ENCODE measurements at places on chromosomes 12 and 14.

GRCh38 chr14:80275208-80275850, 64.0 kb upstream of the DIO2 start:
- no peak for DNase-seq

DNA sequence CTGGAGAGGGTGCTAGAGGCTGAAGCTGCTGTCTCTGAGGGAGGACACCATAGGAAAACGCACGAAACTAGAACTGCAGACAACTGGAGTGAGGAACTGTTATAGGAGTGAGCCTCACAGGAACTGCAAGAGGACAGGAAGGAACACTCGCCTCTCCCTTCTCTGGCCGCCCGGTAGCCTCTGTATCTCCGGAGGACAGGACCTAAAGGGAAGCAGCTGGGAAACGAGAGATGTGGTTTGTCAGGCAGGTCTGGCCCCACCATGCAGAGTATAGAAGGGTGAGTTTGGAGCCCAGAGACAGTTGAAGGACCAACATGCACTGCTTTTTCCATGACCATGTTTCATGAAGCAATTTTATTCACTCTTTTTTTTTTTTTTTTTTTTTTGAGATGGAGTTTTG, 127.3 kb downstream of the EFCAB11 start:
- DNase-seq = no peak

DNA sequence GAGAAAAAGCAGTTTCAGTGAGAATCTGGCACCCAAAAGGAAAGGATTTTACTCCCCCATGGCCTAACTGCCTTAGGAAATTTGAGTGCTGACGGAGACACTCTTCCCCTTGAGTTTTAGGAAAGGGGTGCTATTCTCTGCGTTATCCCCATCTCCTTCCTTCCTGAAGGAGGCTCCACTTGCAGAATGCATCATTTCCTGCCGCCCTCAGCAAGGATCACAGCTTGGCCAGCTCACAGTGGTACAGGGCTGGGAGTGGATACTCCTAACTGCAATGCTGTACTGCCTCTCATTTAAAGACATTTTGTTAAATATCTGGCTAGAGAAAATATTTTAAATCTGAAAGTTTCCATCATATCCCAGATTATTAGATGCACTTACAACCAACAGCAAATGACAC, 33.0 kb downstream of the RDH12 start:
- no peak for DNase-seq

GRCh38 chr12:76876696-76877229, 2.1 kb downstream of the CSRP2 start:
- no peak for DNase-seq

- DNase-seq = no peak
Measured at GRCh38 chr14:104676694-104677511, 12.5 kb upstream of the INF2 start.

DNA sequence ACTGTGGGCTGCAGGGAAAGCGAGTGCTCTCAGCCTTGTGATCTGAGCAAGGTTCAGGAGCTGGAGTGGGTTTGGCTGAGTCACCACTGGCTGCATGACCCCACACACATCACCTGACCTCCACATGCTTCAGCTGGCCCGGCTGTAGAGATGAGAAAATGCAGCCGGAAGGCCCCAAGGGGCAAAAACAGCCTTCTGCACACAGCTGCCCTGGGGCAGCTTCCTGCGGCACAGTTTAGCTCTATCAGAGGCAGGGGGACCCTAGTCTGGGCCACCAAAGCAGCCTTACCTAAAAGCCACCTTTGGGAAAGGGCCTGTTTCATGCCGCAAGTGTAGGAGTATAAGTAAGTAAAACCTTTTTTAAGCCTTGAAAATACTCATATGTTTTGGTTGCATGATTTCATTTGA, 123.3 kb downstream of the SSPN start:
- DNase-seq = no peak

GRCh38 chr12:22899184-22899583, 274.2 kb downstream of the ETNK1 start:
- no peak for DNase-seq

- peak; percentile 25 for DNase-seq
Measured at GRCh38 chr12:52010692-52011601, 4.2 kb downstream of the TAMALIN start.

DNA sequence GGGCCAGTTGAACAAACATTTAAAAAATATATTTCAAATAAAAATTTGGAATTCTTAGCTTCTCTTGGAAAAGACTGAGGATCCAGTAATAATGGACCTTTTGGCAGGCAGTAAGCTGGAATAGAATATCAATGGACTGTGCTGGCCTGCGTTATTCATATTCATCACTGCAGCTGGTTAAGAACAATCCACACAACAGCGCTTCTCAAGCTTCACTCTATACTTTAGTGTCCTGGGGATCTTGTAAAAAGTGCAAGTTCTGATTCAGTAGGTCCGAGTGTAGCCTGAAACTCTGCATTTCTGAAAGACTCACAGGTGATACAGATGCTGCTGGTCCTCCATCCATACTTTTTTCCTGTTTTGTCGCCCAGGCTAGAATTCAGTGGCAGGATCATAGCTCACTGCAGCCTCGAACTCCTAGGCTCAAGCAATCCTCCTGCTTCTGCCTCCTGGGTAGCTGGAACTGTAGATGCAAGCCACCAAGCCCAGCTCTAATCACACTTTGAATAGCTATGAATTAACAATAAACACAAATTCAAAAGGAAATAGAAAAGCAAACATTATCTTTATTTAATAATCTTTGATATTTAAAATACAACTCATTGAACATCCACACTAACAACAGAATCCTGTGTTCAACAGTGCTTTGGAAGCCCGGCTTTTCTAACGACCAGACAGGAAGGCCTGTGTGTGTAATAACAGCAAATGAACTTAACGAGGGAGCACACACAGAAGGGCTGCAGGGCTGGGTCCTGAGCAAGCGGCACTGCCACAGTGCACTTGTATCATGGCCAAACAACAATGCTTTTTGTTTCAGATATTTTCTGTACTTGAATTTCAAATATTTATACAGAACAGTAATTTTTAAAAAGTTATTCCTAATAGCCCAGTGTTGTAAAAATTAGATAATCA, 18.4 kb upstream of the TRIP11 start:
- no peak for DNase-seq

DNA sequence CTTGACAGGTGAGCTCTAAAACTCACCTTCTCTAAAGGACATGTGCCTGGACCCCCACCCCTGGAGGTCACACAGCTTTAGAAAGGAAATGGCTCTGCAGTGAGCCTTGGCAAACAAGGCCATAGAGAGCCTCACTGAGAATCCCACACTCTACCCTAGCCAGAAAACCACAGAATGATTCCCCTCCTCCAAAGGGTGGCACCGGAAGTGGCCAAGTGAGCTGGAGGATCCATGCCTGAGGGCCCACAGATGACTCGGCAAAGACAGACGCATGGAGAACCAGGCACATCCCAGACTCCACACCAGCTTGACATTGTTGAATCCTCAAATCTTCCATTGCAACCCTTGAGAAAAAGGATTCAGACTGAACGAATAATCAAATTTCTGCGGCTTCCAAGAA, 54.2 kb upstream of the PTHLH start:
- DNase-seq = peak; percentile 36

- peak; percentile 50 for DNase-seq
Measured at GRCh38 chr12:119229837-119230236, 51.1 kb downstream of the HSPB8 start.

DNA sequence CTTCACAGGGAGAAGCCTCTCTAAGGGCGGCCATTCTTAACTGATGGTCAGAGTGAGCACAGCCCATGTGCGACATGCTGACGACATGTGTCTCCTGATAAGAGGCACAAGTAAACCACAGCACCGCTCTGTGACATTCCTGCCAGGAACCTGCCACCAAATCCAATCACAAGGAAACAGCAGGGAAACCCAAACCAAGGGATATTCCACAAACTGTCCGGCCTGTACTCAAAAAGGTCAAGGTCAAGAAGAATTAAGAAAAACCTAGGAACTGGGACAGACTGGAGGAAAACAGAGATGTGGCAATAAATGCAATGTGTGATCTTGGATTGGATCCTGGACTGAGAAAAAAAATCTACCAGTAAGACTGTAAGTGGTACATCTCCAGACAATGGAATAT, 91.9 kb downstream of the SYNE3 start:
- no peak for DNase-seq

DNA sequence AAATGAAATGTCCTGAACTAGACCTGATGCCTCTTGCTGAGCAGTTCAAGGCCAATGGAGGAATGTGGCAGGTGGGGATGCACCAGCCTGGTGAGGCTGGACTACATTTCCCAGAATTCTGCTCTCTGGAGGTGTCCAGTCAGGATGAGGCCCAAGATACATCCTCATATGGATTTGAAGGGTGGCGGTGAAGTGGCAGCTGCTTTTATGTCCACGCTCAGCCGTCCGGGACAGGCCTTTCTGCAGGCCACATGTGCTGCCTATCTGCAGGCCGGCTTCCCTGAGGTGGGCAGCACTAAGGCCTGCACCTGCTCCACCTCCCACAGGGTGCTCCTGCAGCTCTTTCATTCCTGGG, 230.2 kb downstream of the BCL11B start:
- DNase-seq = no peak

GRCh38 chr14:96135285-96135684, 69.4 kb upstream of the BDKRB2 start:
- DNase-seq = no peak

DNA sequence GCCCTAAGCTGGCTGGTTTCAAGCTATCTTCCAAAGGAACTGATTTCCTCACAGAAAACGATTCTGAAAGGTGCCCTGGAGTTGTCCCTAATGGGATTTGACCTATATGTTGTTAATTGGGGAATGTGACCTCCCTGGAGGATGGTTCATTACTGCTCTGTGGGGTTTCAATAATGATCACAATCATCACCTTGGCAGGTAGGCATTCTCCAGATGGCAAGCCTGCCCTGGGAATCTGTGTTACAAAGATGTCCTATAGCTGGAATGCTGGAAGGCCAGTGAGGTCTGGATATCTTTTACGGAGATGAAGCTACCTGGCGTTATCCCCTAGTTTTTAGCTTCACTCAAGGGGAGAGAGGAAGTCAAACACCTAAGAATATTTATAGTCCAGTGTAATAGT, 167.6 kb downstream of the TTC8 start:
- DNase-seq = no peak
